Nephron progenitor cell (in vitro differentiated cells): ENCODE measurements at places on chromosomes 3 and 15.

DNA sequence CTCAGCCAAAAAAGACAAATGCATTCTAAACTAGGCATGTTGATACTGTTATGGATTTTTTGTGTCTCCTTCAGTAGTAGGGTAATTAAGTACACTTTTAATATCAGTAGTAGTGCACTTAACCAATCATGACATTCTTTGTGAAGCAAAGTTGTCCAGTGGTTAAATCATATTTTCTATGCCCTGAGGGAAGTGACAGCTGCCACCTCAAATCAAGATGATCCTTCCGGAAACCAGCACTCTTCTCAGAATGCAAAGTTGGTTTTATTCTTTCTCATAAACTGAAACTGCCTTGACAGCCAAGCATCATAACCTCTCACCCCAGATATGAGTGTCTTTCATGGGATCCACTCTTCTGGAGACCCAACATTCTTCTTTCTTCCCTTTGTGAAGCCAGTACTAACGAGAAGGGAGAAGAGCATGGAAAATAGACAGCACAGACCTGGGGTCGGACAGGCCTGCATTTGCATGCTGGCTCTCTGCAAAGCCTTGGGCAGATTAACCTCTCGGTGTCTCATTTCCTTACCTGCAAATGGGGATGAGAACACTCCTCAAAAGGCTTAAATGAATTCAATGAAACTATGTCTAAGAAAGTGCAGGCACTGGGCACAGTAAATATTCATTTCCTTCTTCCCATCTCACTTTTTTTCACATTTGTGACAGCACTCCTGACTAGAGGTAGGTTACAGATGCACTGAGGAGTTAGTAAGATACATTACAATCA is 13.2 kb downstream of the AAGAB start:
- no peak for DNase-seq

- DNase-seq: no peak
Measured at GRCh38 chr3:140051019-140051957, 116.3 kb downstream of the CLSTN2 start.

DNA sequence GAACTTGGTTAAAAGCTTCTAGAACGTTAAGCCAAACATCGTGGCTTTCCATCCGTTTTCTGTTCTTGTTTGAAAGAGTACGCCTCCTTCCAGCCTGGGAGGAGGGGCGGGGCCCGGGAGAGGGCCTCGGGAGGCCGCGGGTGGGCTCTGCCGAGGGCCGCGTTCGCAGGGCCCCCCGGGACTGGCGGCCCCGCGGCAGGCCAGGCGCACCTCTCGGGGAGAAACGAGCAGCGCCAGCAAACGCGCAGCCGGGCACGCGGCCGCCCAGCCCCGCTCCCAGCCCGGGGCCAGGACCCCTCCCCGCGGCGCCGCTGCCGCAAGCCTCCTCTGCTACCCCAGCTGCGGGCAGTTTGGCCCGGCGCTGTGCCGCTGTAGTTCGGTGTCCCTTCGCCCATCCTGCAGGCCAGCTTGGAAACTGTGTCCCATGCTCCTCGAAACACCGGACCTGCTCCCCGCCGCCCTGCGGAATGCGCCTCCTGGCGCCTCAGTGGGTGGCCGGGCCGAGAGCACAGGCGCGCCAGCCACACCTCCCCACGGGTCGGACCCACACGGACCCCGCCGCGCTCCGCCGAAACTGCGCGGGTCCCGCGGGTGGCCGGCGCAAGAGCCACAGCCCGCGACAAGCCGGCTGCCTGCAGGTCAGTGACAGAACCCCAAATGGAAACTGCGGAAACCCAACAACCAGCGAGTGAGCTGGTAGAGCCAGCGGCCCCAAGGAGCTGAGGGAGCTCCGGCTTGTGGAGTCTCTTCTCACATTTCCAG is 2.3 kb downstream of the OCA2 start:
- peak; percentile 65 for DNase-seq

- no peak for DNase-seq
Measured at GRCh38 chr3:11613319-11613718, 30.4 kb downstream of the VGLL4 start.

GRCh38 chr15:35979608-35980007 is 433.6 kb upstream of the DPH6 start:
- DNase-seq: no peak

- no peak for DNase-seq
Measured at GRCh38 chr3:3639078-3639477, 160.2 kb upstream of the LRRN1 start.

- peak; percentile 11 for DNase-seq
Measured at GRCh38 chr3:127479449-127479848, 111.1 kb downstream of the TPRA1 start.

- peak; percentile 20 for DNase-seq
Measured at GRCh38 chr3:107523539-107524325, 970 bp downstream of the BBX start.

GRCh38 chr3:186788482-186789370 is 5.3 kb downstream of the EIF4A2 start:
- no peak for DNase-seq

- no peak for DNase-seq
Measured at GRCh38 chr3:179174898-179175297, 26.7 kb downstream of the PIK3CA start.
